Activated CD4-positive, alpha-beta memory T cell treated with anti-CD3 and anti-CD28 coated beads for 36 hours (primary cell): ENCODE measurements at places on chromosomes 11 and 22. TPM values are rescaled to one million over a fixed set of nuclear protein-coding genes. Genes with fewer than 3 reads are reported as not detected.
A peak's percentile ranks its signal among the peaks of the same experiment; 100 is the strongest.

DNA sequence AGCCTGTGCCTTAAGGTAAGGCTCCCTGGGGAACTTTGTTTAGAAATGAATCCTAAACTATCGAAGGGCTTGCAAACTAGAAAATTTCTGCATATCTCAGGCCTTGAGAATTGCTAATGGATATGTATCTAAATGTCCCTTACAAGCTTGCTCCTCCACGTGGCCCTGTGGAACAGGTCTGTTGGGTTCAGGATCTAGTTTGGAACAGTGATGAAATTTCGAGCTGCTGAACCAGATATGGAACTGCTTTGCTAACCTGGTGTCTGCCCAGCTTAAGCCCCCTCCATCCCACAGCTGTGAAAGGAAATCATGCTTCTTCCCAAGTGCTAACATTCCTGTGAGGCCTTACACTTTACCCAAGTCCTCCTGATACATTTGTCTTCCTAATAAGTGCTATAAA is 11.6 kb downstream of the SREBF2 start:
- no peaks in the 10 kb centered on the region for H3K27me3 ChIP-seq
- peak overlapping the region; percentile 6 for H3K4me3 ChIP-seq
- peak overlapping the region; percentile 84 for H3K27ac ChIP-seq
- peaks cover 35% of the 10 kb centered on the region for H3K36me3 ChIP-seq
- H3K4me1 ChIP-seq = peaks cover 87% of the 10 kb centered on the region

PHRF1 gene
- 32.4 TPM for total RNA-seq

GRCh38 chr11:18745251-18745650 is 19.3 kb upstream of the IGSF22 start:
- no peaks in the 10 kb centered on the region for H3K4me1 ChIP-seq
- H3K27ac ChIP-seq = no peak overlapping the region
- no peak overlapping the region for H3K4me3 ChIP-seq
- DNase-seq = no peak
- H3K27me3 ChIP-seq = no peaks in the 10 kb centered on the region

GRCh38 chr11:2813141-2813908 is 72.2 kb downstream of the CDKN1C start:
- no peaks in the 10 kb centered on the region for H3K27me3 ChIP-seq
- no peak overlapping the region for H3K27ac ChIP-seq
- no peak for DNase-seq
- peaks cover 12% of the 10 kb centered on the region for H3K4me1 ChIP-seq

- H3K4me3 ChIP-seq = no peak overlapping the region
- H3K4me1 ChIP-seq = no peaks in the 10 kb centered on the region
- H3K27ac ChIP-seq = no peak overlapping the region
- no peak for DNase-seq
- H3K27me3 ChIP-seq = no peaks in the 10 kb centered on the region
These were observed 149.4 kb upstream of the NCAM1 start for GRCh38 chr11:112811783-112812182.

DNA sequence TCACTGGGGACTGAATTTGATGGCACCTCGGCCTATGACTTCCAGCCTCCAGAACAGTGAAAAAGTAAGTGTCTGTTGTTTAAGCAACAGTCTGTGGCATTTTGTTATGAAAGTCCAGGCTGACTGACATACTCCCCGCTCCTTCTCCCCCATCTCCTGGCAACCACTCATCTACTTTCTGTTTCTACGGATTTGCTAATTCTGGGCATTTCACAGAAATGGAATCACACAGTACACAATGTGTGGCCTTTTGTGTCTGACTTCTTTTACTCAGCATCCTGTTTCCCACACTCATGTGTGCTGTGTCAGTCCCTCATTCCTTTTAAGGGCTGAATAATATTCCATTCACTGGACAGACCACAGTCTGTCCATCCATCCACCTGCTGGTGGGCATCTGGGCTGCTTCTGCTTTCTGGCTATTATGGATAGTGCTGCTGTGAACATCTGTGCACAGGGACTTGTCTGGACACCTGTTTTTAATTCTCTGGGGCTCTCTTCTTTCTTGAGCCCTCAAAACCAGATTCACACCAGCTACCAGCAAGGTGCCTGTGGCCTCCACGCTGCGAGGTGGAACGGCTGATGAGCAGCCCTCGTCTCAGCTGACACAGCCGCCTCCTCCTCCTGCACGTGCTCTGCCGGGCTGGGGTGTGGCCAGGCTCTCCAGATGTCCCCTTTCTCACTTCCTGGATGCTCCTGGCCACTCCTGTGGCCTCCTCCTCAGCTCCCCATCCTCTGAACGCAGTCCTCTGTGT is 333.1 kb downstream of the CTTN start:
- H3K27me3 ChIP-seq = no peaks in the 10 kb centered on the region
- H3K27ac ChIP-seq = no peak overlapping the region
- H3K36me3 ChIP-seq = no peaks in the 10 kb centered on the region
- no peak for DNase-seq
- H3K4me3 ChIP-seq = no peak overlapping the region
- H3K4me1 ChIP-seq = no peaks in the 10 kb centered on the region

DNA sequence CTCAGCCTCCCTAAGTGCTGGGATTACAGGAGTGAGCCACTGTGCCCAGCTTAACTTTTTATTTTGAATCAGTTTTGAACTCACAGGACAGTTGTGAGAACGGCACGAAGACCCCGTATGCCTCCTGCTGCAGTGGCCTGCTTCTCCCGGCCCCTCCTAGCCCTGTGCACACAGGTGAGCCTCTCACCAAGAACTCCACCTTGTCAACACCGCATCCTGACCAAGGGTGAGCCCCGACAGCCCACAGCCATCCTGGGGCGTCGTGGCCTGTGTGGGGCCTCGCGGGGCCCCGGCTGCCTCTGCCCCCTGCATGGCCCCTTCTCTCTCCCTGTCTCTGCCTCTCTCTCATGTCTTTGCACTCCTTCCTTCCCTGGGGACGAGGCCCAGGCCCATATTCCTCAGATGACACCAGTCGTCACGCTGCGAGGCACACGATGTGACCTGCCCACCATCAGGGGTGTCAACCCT is 38.8 kb downstream of the GNB1L start:
- H3K36me3 ChIP-seq = peaks cover 3% of the 10 kb centered on the region
- H3K27ac ChIP-seq = no peak overlapping the region
- H3K27me3 ChIP-seq = no peaks in the 10 kb centered on the region
- DNase-seq = no peak
- H3K4me3 ChIP-seq = no peak overlapping the region

GRCh38 chr11:108160970-108161566 is 39.7 kb downstream of the ACAT1 start:
- H3K27ac ChIP-seq = peak overlapping the region; percentile 21
- H3K4me3 ChIP-seq = no peak overlapping the region
- no peaks in the 10 kb centered on the region for H3K27me3 ChIP-seq
- H3K4me1 ChIP-seq = peaks cover 15% of the 10 kb centered on the region
- no peak for DNase-seq

DNA sequence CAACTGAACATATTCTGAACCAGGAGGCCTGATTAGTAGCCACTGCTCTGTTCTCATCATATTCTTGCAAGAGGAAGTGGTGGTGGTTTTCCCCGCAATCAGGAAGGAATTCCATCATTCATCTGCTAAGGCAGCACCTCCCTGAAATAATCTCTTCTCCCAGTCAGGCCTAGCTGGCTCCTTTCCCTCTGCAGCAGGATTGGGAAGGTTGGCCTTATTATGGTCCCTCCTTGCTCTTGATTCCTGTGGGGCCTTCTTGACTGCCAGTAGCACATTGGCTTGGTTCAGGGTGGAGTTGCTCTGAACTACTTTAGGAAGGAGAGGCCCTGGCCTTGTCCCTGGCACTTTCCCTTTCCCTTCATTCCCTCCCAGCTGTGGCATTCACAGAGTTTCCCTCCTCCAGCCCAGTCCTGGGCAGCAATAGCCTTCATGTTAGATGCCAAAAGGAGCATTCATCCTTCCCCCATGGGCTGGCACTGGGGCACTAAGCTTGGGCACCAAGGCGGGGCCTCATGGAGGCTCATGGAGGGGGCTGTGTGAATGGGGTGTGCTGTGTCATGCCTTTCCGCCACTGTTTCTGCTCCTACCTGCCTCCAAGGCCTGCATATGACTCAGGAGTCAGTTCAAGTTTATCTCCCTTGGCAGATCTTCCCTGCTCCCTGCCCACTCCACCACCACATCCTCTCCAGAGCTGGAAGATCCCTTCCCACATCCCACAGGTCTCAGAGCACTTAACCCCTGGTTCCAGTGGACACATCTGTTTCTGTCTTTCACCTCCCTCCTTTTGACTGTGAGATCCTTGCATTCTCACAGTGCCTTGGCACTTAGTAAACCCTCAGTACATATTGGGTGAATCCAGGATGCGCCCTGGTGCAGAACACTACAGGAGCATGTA is 27.6 kb upstream of the CD44 start:
- no peak overlapping the region for H3K4me3 ChIP-seq
- H3K27ac ChIP-seq = no peak overlapping the region
- H3K36me3 ChIP-seq = no peaks in the 10 kb centered on the region
- DNase-seq = no peak

GRCh38 chr11:67998150-67999045 is 5.5 kb downstream of the UNC93B1 start:
- H3K4me1 ChIP-seq = peaks cover 28% of the 10 kb centered on the region
- no peak overlapping the region for H3K4me3 ChIP-seq
- peak; percentile 39 for DNase-seq
- H3K27ac ChIP-seq = no peak overlapping the region
- H3K36me3 ChIP-seq = peaks cover 2% of the 10 kb centered on the region
- no peaks in the 10 kb centered on the region for H3K27me3 ChIP-seq

GRCh38 chr11:67413266-67413849 is 2.1 kb upstream of the CARNS1 start:
- H3K4me3 ChIP-seq = no peak overlapping the region
- no peaks in the 10 kb centered on the region for H3K27me3 ChIP-seq
- peaks cover 10% of the 10 kb centered on the region for H3K36me3 ChIP-seq
- peaks cover 73% of the 10 kb centered on the region for H3K4me1 ChIP-seq
- H3K27ac ChIP-seq = peak overlapping the region; percentile 6

FAM227A gene
- 0.36 TPM for total RNA-seq

GDPD5 gene
- total RNA-seq = 32.0 TPM

DNA sequence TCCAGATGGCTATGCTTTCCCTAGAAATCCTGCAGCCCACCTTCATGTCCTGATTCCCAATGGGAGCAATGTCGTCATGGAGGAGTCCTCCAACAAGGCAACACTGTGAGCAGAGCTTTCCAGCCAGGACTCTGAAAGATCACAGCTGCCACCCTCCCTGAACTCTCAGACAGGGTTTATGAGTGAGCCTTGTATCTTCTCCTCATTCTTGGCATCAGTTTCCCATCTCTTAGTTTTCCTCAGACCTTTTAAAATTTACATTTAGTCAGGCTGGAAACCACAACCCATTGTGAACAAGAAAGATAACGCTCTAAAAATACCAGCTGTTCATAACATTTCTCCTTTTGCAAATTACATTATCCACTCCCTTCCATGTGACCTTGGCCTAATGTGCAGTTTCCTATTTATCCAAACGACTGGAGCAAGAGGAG is 15.6 kb upstream of the LYVE1 start:
- no peak for DNase-seq
- H3K27me3 ChIP-seq = peaks cover 3% of the 10 kb centered on the region
- H3K4me1 ChIP-seq = no peaks in the 10 kb centered on the region
- H3K36me3 ChIP-seq = no peaks in the 10 kb centered on the region
- H3K4me3 ChIP-seq = no peak overlapping the region

DNA sequence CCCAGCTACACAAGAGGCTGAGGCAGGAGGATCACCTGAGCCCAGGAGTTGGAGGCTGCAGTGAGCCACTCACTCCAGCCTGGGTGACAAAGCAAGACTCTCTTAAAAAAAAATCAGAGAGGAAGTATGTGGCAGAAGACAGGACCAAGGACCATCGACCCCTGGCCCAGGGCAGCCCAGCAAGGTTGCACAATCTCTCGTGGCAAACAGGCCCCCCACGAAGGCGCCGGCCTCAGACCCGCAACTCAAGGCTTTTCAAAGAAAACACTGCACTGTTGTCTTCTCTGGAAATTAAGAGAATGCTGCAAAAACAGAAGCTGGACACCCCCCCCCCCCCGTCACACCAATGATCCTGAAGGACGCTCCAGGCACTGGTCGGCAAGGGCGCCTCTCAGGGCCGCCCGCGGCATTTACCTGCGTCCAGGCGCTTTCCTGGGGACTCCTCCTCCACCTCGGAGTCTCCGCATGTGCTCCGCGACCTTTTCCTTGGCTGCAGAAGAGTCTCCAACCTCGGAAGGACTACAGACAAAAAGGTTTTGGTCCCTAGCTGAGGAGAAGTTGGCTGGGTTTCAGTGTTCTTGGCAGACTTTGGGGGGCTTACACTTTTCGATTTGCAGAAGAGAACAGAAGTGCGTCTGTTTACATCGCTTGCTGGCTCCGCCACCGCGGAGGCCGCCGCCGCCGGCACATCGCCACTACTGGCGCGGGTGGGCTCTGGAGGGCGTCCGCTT is 40.5 kb downstream of the BRD1 start:
- no peak overlapping the region for H3K4me3 ChIP-seq
- peaks cover 29% of the 10 kb centered on the region for H3K36me3 ChIP-seq
- no peaks in the 10 kb centered on the region for H3K27me3 ChIP-seq

GRCh38 chr11:1708716-1709115 is 11.7 kb downstream of the KRTAP5-6 start:
- H3K4me3 ChIP-seq = no peak overlapping the region
- no peak for DNase-seq
- H3K27ac ChIP-seq = no peak overlapping the region
- no peaks in the 10 kb centered on the region for H3K4me1 ChIP-seq
- H3K36me3 ChIP-seq = no peaks in the 10 kb centered on the region
- peaks cover 4% of the 10 kb centered on the region for H3K27me3 ChIP-seq

APOL4 gene
- total RNA-seq = 0.67 TPM

- H3K36me3 ChIP-seq = no peaks in the 10 kb centered on the region
- H3K27me3 ChIP-seq = no peaks in the 10 kb centered on the region
- H3K4me3 ChIP-seq = no peak overlapping the region
- H3K27ac ChIP-seq = no peak overlapping the region
- peaks cover 2% of the 10 kb centered on the region for H3K4me1 ChIP-seq
These were observed 58.9 kb downstream of the FLRT1 start for GRCh38 chr11:64094463-64095260.

GVQW3 gene
- total RNA-seq = 3.3 TPM

- no peaks in the 10 kb centered on the region for H3K27me3 ChIP-seq
- H3K36me3 ChIP-seq = peaks cover 2% of the 10 kb centered on the region
- no peak for DNase-seq
- H3K4me3 ChIP-seq = no peak overlapping the region
- no peak overlapping the region for H3K27ac ChIP-seq
These were observed 13.2 kb upstream of the C1QTNF4 start for GRCh38 chr11:47607380-47607779.

- H3K27me3 ChIP-seq = no peaks in the 10 kb centered on the region
- H3K36me3 ChIP-seq = peaks cover 2% of the 10 kb centered on the region
- no peak overlapping the region for H3K4me3 ChIP-seq
- H3K4me1 ChIP-seq = no peaks in the 10 kb centered on the region
- DNase-seq = no peak
- H3K27ac ChIP-seq = no peak overlapping the region
These were observed 17.2 kb upstream of the C1QTNF4 start for GRCh38 chr11:47611348-47611794.

DNA sequence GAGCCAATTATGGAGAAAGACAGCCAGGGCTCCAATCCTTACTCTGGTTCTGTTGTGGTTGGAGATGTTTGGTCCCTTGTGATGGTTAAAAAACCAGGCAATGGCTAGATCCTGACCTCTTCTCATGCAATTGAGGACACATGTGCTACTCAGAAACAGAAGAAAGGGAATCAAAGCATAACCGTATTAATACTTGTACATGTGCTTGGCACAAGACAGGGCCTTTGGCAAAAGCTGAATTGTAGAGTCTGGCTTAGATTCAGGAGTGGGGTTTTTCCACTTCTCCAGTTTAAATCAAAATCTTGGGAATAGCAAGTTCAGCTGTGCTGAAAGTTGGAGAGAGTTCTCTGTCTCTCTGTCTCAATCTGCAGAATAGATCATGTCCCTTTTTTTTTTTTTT is 80.1 kb upstream of the E2F8 start:
- DNase-seq = no peak
- no peak overlapping the region for H3K27ac ChIP-seq
- no peak overlapping the region for H3K4me3 ChIP-seq
- H3K27me3 ChIP-seq = peaks cover 18% of the 10 kb centered on the region
